Mucosa of descending colon (tissue), 3 donors: ENCODE measurements at places on chromosomes 11 and 22. TPM values are rescaled to one million over a fixed set of nuclear protein-coding genes. Genes with fewer than 3 reads are reported as not detected.

Gene RTCB
- total RNA-seq: 85.6 TPM

Gene TSSC4
- 39.2 TPM for total RNA-seq

Gene DUSP8
- 28.2 TPM for total RNA-seq

Gene CNGA4
- total RNA-seq: 0.22 TPM
